Stimulated activated CD8-positive, alpha-beta memory T cell treated with anti-CD3 and anti-CD28 coated beads, Interleukin-4, amount 100 ng/mL, for 48 hours (primary cell): ENCODE measurements at places on chromosomes 6 and 20.

DNA sequence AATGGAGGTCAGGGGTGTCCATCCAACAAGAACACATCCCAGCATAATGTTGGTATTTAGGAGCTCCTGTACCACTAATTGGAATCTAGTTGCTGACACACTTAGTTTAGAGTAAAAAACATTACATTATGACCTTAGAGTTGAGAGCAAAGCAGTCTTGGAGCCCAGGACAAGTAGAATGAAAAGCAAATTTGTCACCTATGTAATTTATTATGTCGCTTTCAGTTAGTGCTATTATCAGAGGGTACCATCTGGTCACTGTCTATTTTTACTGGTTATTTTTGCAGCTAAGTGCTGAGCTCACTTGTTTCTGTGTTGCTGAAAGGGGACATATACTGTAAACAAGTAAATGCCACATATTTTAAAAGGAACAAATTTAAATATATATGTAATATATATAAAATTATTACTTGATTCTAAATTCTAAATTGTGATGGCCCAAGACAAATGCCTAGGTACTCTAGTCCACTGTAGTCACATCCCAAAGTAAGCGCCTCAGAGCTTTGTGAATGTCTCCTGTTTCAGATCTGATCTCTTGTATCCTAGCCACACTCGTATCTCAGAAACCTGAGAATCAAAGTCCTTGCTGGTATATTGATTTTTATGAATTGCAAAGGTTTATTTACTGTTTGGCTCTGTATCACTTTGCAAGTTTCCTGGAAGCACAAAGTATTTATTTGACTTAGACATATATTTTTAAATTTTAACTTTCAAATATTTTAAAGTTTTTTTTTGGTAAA is 148.6 kb upstream of the MAN1A1 start:
- DNase-seq: no peak

DNA sequence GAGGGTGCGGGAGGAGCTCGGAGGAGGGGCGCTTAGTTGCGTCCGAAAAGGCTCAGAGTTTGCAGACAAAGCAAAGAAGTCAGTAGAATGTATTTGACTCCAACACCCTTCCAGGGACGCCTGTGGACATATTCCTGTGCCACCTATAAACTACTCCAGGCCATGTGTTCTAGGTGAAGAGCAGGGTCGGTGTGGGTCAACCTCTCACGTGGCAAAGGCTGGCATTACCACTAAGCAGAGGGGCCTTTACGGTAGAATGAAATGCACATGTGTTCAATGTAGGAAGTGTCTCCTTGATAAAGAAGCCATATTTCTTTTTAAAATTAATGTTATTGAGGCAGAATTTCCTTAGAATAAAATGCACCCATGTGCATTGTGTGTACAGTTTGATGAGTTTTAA is 15.4 kb downstream of the SIRT5 start:
- no peak for DNase-seq

DNA sequence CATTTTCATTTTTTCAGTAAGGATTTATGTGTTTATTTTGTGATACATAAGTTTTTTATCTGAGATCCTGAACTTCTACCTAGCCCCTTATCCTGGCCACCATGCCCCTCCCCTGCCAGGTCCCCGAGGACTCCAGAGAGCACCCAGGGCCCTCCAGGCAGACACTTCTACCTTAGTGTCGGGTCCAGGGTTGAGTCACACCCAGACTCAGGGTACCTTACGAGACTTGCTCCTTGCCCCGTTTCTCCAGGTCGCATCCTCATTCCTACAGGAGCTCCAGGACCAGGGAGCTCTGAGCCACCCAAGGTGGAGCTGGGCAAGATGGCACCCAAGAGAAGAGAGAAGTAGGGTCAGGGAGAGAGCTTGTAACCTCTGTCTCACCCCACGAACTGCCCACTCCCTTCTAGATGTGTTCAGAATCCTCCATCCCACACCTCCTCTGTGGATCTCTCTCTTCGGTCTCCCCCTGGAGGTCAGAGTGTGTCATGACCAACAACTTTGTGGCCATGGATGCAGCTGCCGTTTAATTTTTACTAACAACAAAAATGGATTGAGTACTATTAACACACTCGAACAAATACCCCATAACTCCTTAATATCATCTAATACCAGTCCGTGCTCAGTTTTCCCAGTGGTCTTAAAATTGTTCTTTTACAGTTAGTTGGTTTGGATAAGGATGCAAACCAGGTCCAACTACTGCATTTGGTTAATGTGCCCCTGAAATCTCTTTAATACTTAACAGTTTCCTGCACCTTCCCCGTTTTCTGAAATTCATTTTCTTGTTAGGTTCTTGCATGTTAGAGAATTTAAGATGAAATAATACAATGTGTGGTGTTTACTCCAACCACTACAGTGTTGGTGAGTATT is 130.6 kb upstream of the INSM1 start:
- DNase-seq: peak; percentile 45

- no peak for DNase-seq
These were observed 116.2 kb downstream of the KCNQ5 start for GRCh38 chr6:72738091-72738490.

DNA sequence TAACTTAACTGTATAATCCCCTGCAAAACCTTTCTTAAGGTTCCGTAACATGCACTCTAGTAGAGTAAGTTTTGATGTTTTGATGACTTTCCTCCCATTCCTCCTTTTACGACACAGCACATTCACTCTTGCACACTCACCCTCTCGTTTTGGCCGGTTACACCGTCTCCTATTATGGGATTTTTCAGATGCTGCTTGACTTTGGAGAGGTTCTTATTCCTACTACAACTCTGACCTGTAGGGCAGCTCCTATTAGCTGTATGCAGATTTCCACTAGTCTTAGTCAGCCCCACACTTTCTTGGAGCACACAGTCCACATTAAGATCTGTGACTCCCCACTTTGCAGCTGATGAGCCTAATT is 223.7 kb upstream of the SYNCRIP start:
- no peak for DNase-seq
